Ovary (tissue), 10 donors: ENCODE measurements at places on chromosomes 5 and 9.

DNA sequence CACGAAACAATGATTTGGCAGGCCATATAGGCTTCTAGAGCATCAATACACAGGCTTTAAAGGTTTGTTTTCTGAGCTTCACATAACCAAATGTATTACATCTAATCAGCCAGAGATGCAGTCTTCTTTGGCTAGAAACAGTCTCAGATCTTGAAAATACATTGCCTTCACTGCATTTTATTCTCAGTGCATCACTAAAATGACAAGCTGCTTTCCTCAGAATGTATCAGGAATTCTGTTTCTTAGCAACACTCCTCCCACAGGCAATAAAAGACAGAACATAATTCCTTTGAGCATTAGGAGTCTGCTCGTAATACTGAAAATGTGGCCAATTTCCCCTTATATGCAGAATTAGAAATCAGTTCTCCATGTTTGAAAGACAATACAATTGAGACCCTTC lies 36.9 kb downstream of the FEM1C start:
- DNase-seq = no peak

GRCh38 chr9:128321879-128322403 lies 306 bp downstream of the TRUB2 start:
- no peak for DNase-seq

DNA sequence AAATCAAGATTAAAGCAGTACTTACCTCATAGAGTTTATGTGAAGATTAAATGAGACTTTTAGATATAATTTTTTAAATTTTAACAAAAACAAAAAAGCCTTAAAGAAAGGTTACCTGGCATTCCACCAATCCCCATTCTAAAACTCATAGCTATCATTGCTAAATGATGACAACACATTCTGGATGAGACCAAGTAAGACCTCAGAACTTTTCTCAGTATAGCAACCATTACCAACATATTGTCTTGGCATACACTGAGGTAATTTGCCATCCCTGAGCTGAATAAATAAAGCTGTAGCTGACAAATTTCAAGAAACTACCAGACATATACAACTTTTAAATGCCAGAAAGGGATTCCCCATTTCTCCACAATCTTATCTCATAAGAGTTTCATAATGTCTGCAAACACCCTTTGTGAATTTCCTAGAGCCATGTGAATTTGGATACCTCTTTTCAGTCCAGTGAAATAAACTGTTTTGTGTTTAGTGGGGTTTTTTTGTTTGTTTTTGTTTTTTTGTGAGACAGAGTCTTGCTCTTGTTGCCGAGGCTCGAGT lies 29.5 kb downstream of the RANBP3L start:
- DNase-seq = no peak

GRCh38 chr9:137367506-137368430 lies 55.2 kb downstream of the EXD3 start:
- peak; percentile 35 for DNase-seq

GRCh38 chr5:32315221-32316014 lies 2.7 kb upstream of the MTMR12 start:
- DNase-seq = no peak

DNA sequence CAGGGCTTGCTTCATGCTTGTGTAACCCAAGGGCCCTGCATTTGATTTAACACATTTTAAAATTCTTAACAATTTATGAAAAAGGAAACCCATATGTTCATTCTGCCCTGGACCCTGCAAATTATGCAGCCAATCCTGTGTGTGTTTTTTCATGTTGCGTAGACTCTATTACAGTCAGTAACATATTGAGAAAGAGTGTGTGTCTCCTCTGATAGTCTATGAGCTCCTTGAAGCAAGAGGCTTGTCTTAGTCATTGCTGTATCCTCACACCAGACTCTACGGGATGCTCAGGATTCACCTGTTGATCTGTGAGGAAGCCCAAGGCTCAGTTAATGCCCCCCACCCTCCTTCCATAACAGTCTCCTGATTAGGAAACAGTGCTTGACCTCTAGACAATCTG lies 177.3 kb upstream of the DMAC1 start:
- no peak for DNase-seq

- no peak for DNase-seq
Observed at GRCh38 chr5:55742778-55743177, 4.9 kb downstream of the DDX4 start.

GRCh38 chr5:124889850-124890249 lies 143.4 kb upstream of the ZNF608 start:
- no peak for DNase-seq

- no peak for DNase-seq
Observed at GRCh38 chr5:53025487-53025886, 36.3 kb downstream of the ITGA2 start.

GRCh38 chr5:94374336-94374735 lies 244.1 kb downstream of the KIAA0825 start:
- DNase-seq = no peak

DNA sequence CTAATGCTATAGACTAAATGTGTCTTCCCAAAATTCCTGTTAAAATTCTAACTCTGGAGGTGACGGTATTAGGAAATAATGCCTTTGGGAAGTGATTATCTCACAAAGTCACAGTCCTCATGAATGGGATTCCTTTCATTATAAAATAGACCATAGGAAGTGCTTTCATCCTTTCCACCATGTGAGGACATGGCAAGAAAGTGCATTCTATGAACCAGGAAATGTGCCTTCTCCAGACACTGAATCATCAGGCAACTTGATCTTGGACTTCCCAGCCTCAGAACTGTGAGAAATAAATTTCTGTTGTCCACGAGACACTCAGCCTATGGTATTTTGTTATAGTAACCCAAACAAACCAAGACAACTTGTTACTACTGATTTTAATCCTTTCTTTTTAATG lies 582.4 kb upstream of the C9orf72 start:
- DNase-seq = no peak

GRCh38 chr9:93081931-93082330 lies 14.1 kb upstream of the CARD19 start:
- DNase-seq = no peak

- no peak for DNase-seq
Observed at GRCh38 chr5:107396351-107396690, 274.4 kb downstream of the EFNA5 start.

GRCh38 chr9:33065157-33066076 lies 11.1 kb downstream of the SMU1 start:
- no peak for DNase-seq
